Aorta (tissue), 5 donors: ENCODE measurements at places on chromosomes 2 and 18.

- DNase-seq: no peak
Measured at GRCh38 chr2:45729753-45730512, 78.5 kb downstream of the PRKCE start.

- no peak for DNase-seq
Measured at GRCh38 chr18:40670668-40671375, 1284.2 kb upstream of the PIK3C3 start.

GRCh38 chr2:4258563-4258962 is 555.2 kb downstream of the DCDC2C start:
- no peak for DNase-seq

GRCh38 chr2:48885841-48886240 is 130.3 kb upstream of the LHCGR start:
- no peak for DNase-seq

- DNase-seq: no peak
Measured at GRCh38 chr18:36328916-36329315, 31.4 kb downstream of the FHOD3 start.

DNA sequence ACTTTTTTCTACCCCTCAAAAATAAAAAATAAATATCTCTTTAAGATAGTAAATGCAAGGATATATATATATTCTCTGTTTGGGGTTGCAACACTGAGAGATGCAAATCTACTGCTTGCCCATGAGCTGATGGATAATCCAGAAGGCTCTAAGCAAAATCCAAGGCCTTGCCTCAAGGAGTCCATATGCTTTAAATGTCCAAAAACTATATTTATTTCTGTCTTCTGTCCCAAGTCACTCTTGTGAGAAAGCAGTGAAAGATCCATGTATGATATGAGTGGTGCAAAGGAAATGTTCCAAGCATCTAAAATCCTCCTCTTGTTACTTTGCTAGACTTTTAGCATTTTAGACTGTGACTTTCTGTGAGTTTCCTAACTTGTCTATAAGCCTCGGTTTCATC is 92.9 kb upstream of the RNF152 start:
- DNase-seq: no peak

DNA sequence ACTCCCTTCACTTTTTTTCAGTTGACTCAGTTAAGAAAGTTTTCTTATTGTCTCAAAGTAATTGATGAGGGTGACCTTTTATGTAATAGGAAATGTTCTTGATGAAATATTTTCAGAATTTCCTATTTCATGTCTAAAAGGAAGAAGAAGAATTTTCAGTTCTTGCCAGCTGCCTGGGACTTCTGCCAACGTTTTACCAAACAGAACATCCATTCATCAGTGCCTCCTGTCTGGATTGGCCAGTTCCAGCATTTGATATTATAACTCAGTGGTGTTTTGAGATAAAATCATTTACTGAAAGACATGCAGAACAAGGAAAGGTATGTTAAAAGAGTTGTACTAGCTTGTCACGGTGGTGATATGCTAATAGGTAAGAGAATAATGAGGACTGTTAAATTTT is 104.7 kb upstream of the MYO3B start:
- DNase-seq: peak; percentile 77
